ENCODE measurements at places on chromosomes 3 and 15.

- DNase-seq, result no peak
Observed at GRCh38 chr15:39591896-39592315, 11.0 kb downstream of the THBS1 start.

DNA sequence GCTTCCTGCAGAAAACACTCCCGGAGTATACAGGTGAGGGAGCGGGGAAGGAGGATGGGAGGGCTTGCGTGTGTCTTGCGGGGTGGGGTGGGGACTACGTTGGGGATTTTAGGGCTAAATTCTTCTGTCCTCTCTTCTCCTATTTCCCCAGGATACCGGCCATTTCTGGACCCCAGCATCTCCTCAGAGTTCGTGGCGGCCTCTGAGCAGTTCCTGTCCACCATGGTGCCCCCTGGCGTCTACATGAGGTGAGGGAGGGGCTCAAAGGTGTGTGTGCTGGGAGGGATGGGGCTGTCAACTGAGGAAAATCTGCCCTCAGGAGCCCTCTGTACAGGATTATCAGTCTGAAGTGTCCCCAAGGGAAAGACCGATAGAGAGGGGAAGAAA is 6.6 kb downstream of the DUOX1 start:
- DNase-seq, result peak; percentile 32

DNA sequence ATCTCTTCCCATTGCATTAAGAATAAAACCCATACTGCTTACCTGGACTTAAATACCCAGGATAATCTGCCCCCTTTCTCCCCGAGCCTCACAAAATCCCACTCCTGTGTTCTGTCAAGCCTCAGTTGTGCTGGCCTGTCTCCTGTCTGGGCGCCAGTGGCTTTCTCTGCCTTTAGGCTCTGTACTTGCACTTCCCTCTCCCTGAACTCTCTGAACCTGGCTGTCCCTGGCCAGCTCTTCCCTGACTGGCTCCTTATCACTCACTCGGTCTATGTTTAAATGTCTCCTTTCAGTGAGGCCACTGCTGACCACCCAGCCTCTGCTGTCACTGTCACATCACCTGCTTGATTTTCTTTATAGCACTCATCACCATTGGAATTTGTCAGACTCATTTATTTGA is 382.7 kb upstream of the PPP2R3A start:
- DNase-seq, result no peak

DNA sequence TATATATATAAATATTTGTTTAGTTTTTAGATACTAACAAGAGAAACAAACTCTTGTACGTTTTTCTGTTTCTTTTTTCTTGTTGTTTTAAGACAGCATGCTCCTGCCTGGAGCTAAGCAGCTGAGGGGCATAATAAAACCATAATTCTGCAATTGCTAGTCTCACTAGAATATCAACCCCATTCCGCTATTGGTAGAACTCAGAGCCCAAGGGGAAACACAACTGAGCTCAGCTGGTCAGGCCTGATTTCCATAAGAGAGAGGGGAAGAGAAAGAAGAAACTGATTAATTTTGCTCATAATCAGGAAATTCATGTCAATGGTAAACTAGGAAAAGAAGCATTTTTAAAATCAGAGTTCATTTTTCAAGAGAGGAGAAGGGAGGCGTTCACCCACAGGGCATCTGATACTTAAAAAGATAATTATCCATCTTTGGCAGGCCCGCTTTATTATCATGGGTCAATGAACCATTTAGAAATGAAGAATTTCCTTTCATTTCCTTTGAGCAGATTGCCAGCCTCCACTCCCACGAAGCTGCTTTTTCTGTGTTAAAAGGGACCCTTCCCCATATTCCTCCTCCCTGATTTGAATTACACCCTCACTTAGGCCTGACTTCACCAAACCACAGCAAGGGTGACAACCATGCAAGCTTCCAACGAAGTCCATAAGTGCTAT is 965.3 kb upstream of the CFAP20DC start:
- no peak for DNase-seq

DNA sequence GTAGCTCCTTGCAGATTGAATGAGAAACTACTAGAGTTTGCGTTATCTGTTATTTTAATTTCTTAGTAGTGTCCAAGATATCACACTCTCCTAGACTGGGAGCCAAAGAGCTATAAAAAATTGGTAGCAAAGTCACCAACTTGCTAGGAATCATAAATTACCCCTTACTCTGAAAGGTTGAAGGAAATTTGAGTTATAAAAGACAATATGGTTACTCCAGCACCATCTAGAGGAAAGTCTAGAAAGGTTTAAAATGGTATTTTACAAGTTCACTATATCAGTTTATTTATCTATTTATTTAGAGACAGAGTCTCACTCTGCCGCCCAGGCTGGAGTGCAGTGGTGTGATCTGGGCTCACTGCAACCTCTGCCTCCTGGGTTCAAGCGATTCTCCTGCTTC is 121.6 kb downstream of the RBPMS2 start:
- DNase-seq, result no peak

DNA sequence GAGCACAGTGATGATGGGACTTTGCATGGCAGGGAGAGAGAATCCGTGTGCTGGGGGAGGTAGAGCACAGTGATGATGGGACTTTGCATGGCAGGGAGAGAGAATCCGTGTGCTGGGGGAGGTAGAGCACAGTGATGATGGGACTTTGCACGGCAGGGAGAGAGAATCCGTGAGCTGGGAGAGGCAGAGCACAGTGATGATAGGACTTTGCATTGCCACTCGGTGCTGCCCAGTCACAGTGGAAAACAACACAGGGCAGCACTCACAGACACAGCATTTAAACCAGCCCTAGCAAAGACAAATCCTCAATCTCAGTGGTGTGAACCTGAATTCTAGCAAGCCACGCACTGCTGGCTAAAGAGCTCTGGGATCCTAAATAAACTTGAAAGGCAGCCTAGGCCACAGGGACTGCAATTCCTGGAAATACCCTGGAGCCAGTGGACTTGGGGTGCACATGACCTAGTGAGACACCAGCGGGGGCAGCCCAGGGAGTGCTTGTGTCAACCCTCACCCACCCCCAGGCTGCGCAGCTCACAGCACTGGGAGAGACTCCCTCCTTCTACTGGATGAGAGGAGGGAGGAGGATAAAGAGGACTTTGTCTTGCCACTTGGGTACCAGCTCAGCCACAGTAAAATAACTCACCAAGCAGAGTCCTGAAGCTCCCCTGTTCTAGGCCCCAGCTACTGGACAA is 23.4 kb upstream of the TNK2 start:
- no peak for DNase-seq

GRCh38 chr3:74000725-74001124 is 376.0 kb upstream of the PDZRN3 start:
- DNase-seq, result no peak

- DNase-seq, result no peak
Observed at GRCh38 chr3:65262548-65262947, 574.7 kb upstream of the ADAMTS9 start.

DNA sequence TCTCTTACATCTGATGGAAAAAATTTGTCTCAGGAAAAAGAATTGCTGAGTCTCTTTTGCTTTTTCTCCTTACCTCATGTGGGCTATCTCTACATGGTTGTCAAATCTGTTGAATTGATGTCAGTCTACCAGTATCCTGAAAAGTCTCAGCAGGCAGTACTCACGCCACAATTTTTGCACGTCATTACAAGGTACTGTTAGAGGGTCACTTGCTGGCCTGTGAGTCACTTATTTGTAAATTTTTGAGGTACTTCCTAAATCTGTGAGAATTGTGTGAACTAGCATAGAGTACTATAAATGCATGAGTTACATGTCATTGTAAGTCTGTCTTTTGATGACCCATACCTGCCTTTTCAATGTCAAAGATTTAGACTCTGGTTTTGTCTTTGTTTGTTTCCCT is 15.9 kb downstream of the HPS3 start:
- no peak for DNase-seq

GRCh38 chr3:55873523-55874254 is 386.6 kb upstream of the WNT5A start:
- DNase-seq, result no peak

DNA sequence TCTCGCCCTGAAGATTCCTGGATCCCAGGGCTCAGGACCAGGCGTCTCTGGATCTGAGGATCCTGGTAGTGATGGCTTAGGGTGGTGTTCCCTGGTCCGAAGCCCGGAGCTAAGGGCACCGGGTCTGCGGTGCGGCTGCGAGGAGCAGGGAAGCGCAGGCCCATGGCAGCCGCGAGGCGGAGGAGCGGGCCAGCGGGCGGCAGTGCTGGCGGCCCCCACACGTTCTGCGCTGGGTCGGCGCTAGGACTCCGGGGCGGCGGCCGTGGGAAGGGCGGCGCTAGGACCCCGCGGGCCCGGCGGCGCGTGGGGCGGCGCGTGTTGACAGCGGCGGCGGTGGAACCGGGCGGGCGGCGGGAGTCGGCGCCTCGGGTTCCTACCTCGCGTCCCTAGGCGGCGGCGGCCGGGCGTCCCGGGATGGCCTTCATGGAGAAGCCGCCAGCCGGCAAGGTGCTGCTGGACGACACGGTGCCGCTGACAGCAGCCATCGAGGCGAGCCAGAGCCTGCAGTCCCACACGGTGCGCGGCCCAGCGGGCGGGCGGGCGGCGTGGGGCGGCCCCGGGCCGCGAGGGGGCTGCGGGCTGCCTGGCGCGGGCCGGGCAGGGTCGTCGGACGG is at the start of gene PXK:
Gene PXK, plus strand, starts transcription at position 318 of the 614 bp plus-strand sequence. Its CDS starts 97 bp downstream, at position 415.
- peak; percentile 88 for DNase-seq

DNA sequence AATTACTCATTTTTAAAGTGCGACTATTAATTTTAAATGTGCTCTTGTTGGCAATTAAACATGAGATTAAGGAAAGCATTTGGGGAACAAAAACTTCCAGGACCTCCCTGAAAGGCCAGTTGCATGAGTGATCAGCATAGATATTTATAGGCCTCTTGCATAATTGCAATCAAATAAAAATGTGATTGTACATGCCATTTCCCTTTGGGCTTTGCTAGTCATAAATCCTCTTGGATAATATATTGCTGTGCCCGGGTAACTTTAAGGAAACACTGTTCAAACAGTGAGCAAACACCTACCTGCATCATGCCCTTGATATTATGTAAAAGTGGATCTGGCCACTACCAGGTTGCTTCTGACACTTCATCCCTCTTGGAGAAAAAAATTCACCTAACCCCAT is 239.1 kb downstream of the MCTP2 start:
- DNase-seq, result no peak

GRCh38 chr3:115074502-115074901 is 72.6 kb downstream of the ZBTB20 start:
- DNase-seq, result no peak

DNA sequence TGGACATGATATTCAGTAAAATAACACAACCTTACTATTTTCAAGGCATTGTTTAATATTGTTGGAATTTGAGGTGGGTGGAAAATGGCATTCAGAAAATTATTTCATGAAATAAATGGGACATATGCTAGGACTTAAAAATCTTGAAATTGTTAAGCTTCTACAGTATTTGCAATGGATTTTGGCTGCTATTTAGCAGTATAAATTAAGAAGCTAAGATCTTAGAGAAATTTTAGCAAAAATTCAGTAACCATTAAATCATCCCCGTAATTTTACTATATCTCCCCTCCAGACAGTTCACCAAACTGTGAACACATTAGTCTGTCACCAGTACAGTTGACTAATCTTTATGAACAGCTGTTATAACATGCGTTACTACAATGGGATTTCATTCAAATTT is 8.2 kb downstream of the DIPK2A start:
- no peak for DNase-seq

DNA sequence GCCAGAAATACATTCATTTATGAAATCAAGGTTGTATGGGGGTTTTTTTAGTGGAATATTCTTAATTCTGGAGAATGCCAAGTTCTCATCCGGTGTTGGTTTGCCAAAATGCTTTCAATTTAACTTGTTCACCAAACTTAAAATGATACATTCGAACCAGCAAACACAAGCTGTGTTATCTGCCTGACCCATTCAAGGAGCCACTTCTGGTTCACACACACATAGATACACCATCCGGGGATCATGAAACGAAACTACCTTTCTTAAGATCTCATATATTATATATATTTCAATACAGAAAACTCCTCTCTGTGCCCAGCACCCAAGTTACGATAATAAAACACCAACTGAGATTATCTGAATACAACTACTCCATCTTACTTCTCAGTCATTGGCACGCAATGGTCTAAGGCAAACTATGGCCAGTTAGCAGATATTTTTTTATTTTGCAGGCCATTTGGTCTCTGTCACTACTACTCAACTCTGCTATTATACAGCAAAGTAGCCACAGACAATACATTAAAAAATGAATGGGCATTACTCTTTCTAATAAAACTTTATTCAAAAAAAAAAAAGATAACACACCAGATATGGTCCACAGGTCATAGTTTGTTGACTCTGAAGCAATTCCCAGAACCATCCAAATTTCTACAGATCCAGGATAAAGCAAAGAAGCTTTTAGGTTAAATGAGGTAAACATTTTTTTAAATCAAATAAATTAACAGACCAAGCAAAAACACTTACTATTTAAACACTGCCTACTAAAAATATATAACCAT is 89.6 kb downstream of the TBL1XR1 start:
- DNase-seq, result no peak

GRCh38 chr3:101072300-101072699 is 79.1 kb upstream of the ABI3BP start:
- DNase-seq, result no peak

GRCh38 chr3:191438150-191438814 is 22.7 kb upstream of the PYDC2 start:
- DNase-seq, result no peak

- DNase-seq, result no peak
Observed at GRCh38 chr3:136120373-136121348, 75.5 kb downstream of the MSL2 start.

DNA sequence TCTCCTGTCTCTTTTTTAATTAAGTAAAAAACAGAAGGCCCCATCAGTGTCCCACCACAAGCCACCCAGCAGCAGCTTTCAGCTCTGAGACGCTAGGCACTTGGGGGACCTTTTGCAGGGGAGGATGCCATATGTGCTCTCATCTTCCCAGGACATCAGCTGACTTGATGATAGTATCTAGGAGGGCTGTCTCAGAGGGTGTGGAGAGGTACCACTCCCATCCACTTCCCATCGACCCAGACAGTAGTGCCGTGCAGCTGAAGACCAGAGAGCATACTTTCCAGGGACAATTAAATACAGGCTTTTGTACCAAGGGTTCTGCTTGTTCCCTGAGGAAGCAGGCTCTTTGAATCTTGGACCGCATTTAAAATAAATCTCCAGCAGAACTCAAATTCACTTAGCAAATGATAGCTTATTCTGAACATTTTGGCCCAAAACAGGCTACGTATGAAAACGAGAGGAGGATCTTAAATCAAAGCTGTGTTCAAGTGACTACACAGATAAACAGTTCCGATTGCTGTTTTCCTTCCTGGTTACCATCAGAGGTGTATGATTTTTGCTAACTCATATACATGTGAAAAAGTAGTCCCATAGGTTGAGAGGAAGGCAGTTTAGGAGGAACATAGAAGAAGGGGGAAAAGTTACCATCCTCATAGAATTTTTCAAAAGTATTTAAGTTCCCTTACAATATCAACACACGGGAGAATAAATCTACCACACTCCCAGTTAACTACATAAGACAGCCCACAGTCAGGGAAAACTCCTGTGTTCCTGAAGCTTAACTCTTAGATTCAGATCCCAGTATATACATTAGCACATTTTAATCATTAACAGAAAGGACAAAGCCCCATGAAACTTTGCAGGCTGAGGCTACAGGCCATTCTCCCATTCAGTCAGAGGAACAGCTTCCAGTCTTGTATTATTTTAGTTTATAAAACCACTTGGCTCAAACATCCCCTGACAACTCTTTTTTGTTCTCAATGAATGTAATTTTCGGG is 9.5 kb downstream of the WNT5A start:
- DNase-seq, result no peak

GRCh38 chr3:188689101-188689574 is 482.6 kb upstream of the TPRG1 start:
- DNase-seq, result no peak
